ENCODE measurements at places on chromosomes 5 and 9.
A peak's percentile ranks its signal among the peaks of the same experiment; 100 is the strongest.

- DNase-seq, result no peak
Measured at GRCh38 chr5:82295959-82296531, 17.9 kb upstream of the RPS23 start.

- no peak for DNase-seq
Measured at GRCh38 chr9:82091610-82092009, 103.0 kb downstream of the SPATA31D1 start.

- DNase-seq, result peak; percentile 75
Measured at GRCh38 chr9:81621785-81622259, 67.5 kb downstream of the TLE1 start.

DNA sequence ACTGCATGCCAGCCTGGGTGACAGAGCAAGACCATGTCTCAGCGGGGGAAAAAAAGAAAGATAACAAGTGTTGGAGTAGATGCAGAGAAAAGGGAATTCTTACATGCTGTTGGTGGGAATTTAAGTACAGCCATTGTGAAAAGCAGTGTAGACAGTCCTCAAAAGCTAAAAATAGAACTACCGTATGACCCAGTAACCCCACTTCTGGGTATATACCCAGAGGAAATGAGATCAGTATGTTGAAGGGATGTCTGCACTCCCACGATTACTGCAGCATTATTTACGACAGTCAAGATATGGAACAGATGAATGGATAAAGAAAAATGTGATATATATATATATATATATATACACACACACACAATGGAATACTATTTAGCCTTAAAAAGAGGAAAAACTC lies 225.3 kb upstream of the SLC24A2 start:
- DNase-seq, result no peak

GRCh38 chr5:64615895-64616294 lies 74.4 kb upstream of the SHISAL2B start:
- no peak for DNase-seq

DNA sequence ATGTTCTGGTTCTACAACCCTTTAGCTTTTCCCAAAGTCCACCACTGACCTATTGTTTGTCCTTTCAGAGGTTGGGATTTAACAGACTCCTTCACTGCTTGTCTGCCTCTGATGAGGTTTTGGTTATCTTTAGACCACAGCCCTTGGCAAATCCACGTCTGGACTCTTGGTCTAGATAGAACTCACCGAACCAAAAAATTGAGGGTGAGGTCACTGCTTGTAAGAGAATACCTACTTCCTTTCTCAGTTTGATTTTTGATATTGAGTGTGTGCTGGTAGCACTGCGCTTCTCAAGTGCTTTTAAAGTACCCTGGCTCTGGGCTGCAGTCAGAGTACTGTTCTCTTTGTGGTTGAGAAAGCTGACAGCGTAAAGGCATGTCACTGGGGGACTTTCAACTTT lies 61.7 kb downstream of the JMY start:
- no peak for DNase-seq

Data from umbilical cord (tissue), 2 donors.